ENCODE measurements at places on chromosomes 2 and 18.

DNA sequence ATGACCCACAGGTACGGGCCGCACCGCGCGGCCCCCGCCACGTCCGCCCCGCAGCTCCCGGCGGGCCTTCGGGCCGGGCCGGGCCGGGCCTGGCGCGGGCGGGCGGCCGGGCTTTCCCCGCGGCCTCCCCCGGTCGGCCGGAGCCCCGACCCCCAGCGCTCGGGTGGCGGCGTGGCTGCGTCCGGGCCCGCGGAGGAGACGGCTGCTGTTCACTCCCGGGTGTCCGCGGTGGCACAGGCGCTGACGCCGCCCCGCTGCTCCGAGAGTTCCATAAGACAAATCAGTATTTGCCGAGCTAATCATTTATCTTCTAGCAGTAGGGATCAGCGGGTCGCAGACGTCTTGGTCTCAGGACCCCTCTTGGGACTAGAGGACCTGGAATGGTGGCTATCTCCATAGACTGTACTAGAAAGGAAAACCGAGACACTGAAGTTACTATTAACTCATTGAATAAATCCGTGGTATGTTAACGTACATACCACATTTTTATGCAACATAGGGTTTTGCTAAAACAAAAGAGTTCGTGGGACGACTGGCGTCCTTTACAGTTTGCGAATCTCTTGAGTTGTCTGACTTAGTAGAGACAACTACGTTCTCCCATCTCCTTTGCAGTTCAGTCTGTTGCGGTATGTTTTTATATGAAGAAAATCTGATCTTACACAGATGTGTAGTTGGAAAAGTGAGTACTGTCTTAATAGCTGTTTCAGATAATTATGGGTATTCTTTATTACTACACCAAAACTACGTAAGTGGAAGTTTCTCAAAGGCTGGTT is 500 bp downstream of the LIMS1 start:
- DNase-seq = peak; percentile 53

- DNase-seq = peak; percentile 52
Measured at GRCh38 chr2:127149384-127149783, 42.4 kb upstream of the BIN1 start.

- DNase-seq = peak; percentile 83
Measured at GRCh38 chr2:201697899-201698298, 545 bp downstream of the MPP4 start.

GRCh38 chr2:30694286-30695055 is 112.8 kb downstream of the CAPN13 start:
- DNase-seq = no peak

DNA sequence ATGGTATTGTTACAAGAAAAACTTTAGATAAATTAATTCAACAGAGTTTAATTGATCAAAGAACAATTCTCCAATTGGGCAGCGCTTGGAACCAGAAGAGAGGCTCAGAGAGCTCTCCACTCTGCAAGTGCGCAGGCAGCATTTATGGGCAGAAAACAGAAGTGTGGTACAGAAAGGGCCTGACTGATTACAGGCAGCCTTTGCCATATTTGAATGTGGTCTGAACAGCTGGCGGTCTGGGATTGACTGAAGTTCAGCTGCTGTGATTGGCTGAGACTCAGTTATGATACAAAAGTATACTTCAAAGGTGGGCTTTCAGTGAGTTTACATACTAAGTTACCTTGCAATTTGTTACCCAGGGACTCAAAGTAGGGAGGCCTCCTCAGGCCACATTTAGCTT is 301.3 kb upstream of the ID2 start:
- no peak for DNase-seq

GRCh38 chr18:58590839-58591238 is 38.1 kb downstream of the ALPK2 start:
- DNase-seq = no peak

GRCh38 chr18:48749768-48750167 is 201.0 kb downstream of the SMAD7 start:
- DNase-seq = peak; percentile 52

DNA sequence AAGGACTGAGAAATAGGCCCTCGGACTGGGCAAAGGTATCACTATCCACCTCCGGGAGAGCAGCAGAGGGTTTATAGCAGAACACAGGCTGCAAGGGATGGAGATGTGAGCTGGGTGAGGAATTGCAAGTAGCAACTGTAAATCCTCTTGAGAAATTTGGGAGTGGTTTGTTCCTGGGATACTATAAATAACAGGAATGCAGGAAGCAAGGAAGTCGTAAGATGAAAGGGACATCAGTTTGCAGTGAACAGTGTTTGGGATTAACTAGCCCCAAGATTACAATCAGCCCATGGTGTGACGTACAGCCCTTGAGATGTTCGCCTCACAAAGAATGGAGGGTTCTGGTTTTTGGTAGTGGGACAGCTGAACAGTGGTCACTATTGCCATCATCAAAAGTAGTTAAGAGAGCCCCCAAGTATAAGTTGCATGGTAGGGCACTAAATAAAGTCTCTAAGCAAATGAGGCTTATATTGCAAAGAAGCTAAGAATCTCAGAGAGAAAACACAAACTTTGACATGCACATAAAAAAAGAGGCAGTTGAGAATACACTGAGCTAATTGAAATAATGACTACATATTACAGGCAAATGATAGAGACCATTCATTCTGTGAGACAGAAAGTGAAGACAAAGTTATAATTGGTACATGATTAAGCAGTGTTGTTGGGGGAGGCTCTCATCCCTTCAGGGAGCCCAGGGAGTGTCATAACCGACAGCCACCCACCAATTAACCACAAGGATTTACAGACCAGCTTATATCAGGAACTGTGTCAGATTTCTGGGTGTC is 362.5 kb upstream of the ACVR2A start:
- DNase-seq = no peak

GRCh38 chr2:66069937-66070720 is 364.8 kb upstream of the MEIS1 start:
- DNase-seq = no peak

GRCh38 chr2:182866461-182867406 is at the start of gene FRZB:
Gene FRZB (minus strand): TSS chr2:182866637. CDS start chr2:182866552, 85 bp downstream.
- DNase-seq = peak; percentile 44

- DNase-seq = no peak
Measured at GRCh38 chr2:225820826-225821225, 421.3 kb downstream of the NYAP2 start.

DNA sequence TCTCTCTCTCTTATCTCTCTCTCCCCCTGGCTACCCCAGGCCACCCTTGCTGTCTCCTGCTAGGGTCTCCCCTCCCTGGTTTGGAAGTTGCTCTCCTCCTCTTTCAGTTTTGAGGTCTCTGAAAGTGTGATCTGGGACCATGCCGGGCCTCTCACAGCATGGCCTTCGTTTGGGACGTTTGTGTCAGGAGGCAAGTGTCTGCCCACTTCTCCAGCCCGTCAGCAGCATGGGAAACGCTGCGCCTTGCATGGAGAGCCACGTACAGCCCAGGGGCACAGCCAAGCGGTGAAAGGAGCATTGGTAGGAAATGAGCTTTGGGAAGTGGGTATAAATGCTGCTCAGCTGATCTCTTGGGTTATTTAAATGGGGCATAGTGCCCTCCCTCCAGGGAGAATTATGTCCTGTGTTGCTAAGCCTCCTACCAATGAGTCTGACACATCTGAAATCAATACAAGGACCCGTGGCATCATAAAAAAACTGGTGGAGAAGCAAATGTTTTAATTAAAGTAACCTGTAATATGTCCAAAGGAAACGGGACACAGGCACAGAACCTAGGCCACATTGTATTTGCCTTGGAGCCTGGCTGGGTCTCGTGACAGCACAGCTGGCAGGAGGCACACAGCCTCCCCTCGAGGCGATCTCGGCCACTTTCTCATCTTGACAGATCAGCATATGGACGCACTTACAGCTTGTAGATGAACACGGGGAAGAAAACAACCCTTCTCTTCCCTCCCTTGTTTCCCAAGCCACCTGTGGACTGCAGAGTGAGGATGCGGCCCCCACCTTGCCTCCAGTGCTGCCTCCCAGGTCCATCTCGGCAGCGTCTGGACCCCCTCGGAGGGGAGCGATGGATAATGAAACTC is 72.7 kb downstream of the SH3RF3 start:
- no peak for DNase-seq

- DNase-seq = no peak
Measured at GRCh38 chr2:8234253-8234652, 447.6 kb upstream of the ID2 start.

- peak; percentile 29 for DNase-seq
Measured at GRCh38 chr2:232568161-232568560, 17.7 kb downstream of the EIF4E2 start.

DNA sequence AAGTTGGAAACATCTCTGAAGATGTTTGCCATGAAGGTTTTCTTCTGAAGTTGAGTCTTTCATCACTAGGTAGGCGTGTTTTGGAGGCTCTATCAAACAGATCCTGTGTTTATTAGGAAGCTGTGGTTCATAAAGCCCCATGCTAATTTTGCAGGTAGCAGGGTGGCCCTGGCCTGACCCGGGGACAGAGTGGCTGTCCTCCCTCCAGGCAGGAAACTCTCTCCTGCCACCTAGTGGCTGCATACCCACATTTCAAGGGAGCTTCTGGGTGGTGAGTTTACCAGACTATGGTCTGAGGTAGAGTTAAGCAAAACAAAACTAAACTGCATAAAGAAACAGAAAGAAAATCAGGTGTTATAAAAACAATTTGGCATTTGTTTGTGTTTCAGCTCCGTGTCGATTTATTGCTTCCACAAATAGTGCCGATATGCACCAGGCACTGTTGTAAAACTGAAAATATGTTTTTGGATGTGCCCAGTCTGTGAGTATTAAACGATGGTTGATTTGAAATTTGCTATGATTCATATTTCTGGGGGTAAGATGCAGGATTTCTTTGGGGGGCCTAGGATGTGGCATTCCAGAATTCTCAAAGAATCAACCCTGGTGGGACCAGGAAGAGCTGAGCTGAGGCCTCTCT is 26.0 kb upstream of the IL37 start:
- DNase-seq = peak; percentile 67

Measured in dermis blood vessel endothelial cell (primary cell).